Renal cortical epithelial cell (primary cell): ENCODE measurements at places on chromosomes 5 and 9. TPM values are rescaled to one million over a fixed set of nuclear protein-coding genes. Genes with fewer than 3 reads are reported as not detected.

Gene PCDHA9
- 0.99 TPM in 1 of 2 replicates, not detected in the other for total RNA-seq

Gene SLC26A2
- 97.9 and 100.0 TPM in 2 replicates for total RNA-seq

Gene SLC45A2
- total RNA-seq: not detected in 2 replicates

Gene IGIP
- total RNA-seq: 4.5 and 17.2 TPM in 2 replicates

Gene JAKMIP2
- not detected in 2 replicates for total RNA-seq

Gene PIP5KL1
- total RNA-seq: 0.65 and 2.1 TPM in 2 replicates

Gene S1PR3
- total RNA-seq: 1.8 and 4.5 TPM in 2 replicates

Gene HAPLN1
- not detected in 2 replicates for total RNA-seq

Gene TPD52L3
- total RNA-seq: not detected in 2 replicates

Gene SHC3
- total RNA-seq: 1.1 and 2.1 TPM in 2 replicates

DNA sequence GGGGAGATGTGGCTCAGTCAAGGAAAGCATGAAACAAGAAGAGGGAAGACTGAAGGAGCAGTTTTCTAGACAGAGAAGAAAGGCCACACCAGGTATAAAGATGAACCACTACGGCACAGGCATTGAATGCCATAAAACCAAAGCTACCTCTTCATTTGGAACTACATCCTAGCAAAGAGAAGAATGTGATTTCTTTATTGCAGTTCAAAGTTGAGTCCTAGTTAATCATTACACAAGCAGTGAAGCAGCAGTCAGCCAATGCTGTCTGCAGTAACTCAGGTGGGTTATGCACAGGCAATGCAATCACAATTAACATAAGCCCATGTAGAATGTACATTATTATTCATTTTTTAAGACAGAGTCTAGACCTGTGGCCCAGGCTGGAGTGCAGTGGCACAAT, 21.7 kb upstream of the PCAT7 start:
- DNase-seq: peak; percentile 62

DNA sequence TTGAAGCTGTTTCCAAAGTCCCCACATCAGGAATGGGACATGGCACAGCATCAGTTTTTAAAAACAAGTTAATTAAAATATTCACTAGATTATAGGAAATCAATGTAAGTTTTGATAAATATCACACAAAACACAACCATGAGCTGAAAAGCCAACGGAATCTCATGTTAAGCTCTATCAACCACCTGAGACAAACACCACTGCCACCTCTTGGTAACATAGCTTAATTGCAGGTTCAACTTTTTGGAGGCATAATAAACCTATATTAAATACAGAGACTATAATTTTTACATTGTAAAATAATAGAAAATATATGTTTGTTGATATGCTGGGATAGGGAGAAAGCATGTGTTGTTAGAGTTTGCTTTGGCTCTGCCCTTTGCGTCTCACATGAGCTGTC, 126.1 kb downstream of the SV2C start:
- no peak for DNase-seq

DNA sequence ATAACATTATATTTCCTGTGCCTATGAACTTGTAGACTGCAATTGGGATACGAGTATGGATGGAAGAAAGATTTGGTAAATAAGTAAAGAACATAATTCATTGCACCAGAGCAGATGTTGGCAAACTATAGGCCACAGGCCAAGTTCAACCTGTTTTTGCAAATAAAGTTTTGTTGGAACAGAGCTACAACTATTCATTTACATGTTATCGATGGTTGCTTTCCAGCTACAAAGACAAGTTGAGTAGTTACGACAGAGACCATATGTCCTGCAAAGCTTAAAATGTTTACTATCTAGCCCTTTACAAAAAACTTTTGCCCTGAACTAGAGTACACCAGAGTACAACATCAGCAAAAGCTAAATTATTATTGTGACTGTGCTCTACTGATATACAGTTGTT, 169.1 kb upstream of the DMAC1 start:
- DNase-seq: no peak

GRCh38 chr9:112349008-112349333, 15.6 kb upstream of the PTBP3 start:
- no peak for DNase-seq

- DNase-seq: no peak
Measured at GRCh38 chr9:113409883-113410206, 630 bp downstream of the POLE3 start.

DNA sequence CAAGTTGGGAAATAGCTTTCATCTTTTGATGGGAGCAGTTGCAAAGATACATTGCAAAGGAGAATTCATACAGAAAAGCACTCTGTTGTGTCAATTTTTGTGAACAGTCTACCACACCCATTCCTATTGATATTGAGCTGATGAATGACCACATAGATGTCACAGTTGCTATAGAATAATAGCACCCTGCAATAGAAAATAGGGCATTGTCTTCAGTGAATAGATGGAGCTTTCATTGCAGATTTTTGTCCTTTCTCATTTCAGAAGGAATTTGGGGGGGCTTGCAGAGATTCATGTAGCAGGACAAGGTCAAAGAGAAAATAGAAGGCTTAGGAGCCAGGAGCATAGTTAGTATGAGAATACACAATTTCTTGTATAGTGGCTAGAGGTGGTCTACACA, 237.9 kb downstream of the TMEM38B start:
- DNase-seq: no peak

- peak; percentile 67 for DNase-seq
Measured at GRCh38 chr5:126676195-126676624, 75.5 kb downstream of the PHAX start.

- DNase-seq: peak; percentile 63
Measured at GRCh38 chr5:173327948-173328843, at the start of gene STC2. Gene STC2, minus strand, starts transcription at chr5:173328414. Its CDS starts 221 bp downstream, at chr5:173328193.

DNA sequence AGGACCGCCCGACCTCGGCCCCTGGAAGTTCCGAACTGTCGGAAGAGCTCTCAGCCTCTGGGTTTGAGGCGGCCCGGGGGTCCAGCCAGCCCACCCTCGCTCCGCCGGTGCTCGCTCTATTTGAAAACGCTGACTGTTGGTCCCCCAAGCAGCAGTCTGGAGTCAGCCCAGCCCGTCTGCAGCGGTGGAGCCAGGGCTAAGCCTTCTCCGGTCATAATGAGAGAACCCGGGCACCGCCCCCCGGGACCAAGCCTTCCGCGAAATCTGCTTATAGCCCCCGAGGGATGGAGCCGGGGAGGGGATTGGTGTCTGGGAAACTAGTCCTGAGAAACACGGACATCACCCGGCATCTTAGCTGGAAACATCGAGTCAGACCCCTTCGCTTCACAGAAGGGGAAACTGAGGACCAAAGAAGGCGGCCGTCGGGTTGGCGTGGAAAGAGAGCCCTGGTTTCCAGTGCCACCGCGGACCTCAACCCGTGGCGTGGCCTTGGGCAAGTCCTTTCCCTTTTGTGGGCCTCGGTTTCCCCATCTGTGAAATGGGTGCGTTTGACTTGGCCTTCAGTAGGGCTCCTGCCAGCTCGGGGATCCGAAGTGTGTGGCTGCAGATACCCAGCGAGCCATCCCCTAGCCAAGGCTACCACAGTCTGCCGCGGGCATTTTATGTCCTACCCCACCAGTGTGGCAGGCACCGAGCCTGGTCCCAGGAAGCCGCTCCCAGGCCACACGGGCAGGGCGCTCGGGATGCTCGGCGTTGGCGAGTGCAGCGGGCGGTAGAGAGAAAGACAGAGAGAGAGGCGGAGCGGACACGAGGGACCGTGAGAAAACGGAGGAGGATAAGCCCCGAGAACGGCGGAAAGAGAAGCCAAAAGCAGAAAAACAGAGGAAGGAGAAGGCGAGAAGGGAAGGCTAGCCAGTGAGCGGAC, 857 bp downstream of the ADAM19 start:
- no peak for DNase-seq

- DNase-seq: no peak
Measured at GRCh38 chr9:121153642-121154041, 48.0 kb downstream of the RAB14 start.

GRCh38 chr5:11477786-11478185, 426.5 kb downstream of the CTNND2 start:
- peak; percentile 43 for DNase-seq

GRCh38 chr5:180441564-180442051, 52.6 kb upstream of the CNOT6 start:
- DNase-seq: peak; percentile 36

DNA sequence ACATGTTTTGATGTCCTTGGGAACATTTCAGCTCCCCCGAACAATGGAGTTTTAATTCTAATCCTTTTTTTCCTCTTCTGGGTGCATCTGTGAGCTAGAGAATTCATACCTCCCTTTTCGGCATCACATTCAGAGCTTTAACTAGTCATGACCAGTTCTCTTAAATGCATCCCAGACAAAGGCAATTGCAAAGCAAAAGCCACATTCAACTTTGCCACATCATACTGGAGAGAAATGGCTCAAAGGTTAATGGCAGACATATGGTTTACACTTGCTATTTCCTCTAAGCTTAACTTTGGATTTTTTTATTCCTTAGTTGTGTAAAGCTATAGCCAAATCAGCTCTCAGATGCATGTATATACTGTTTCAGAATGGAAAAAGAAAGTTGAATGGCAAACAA, 153.3 kb downstream of the ESM1 start:
- DNase-seq: peak; percentile 24

GRCh38 chr5:137470111-137470920, 28.8 kb downstream of the SPOCK1 start:
- peak; percentile 95 for DNase-seq

GRCh38 chr5:170885809-170886208, 24.0 kb downstream of the RANBP17 start:
- peak; percentile 77 for DNase-seq

GRCh38 chr5:1889321-1890065, 6.8 kb upstream of the IRX4 start:
- no peak for DNase-seq

GRCh38 chr5:65910711-65911110, 15.7 kb upstream of the ERBIN start:
- DNase-seq: no peak

DNA sequence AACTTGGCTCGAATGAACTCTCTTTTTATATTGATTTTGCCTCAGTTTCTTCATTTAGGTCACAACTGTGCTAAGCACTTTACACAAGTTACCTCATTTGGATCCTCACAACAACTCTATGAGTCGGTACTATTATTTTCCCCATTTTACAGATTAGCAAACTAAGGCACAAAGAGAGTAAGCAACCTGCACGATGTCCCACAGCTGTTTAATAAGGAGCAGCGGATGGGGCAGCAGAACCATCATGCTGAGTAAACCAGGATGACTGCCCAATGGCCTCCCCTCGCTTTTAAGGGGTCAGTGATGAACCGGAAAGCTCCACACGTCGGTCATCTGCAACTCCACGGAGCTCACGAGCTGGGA, 607 bp downstream of the PRELID2 start:
- DNase-seq: no peak

DNA sequence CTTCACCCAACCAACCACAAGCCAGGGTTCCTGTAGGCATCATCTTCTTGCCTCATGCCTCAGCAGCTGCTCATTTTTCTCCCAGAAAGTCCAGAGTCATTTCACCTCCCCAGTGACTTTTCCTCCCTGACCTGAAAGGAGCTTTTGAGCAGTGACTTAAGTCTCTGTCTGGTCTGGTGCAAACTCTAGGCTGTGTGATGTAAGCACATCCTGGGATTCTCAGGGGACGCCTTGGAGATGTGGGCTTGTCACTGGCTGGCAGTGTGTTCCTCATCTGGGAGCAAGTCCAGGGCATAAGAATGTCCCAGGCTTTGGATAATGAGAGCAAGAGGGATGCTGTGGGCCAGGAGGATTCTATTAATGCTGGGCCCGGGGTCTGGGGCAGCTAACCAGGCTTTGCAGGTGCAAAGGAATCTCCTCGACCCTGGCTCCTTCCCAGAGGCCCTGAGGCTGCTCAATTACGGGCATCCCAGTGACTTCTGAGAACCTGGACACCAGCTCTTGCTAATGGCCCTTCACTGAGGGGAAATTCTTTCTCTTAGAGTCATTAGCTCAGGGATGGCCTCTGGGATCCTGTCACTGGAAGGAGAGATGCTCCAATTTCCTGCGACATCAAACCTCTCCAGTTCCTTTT, 211.0 kb upstream of the PANK3 start:
- no peak for DNase-seq

- peak; percentile 88 for DNase-seq
Measured at GRCh38 chr5:138775034-138775433, 21.8 kb downstream of the CTNNA1 start.

- DNase-seq: no peak
Measured at GRCh38 chr5:156883316-156883875, 33.3 kb downstream of the PPP1R2B start.

GRCh38 chr9:35490910-35491465, 1.1 kb downstream of the RUSC2 start:
- peak; percentile 39 for DNase-seq

DNA sequence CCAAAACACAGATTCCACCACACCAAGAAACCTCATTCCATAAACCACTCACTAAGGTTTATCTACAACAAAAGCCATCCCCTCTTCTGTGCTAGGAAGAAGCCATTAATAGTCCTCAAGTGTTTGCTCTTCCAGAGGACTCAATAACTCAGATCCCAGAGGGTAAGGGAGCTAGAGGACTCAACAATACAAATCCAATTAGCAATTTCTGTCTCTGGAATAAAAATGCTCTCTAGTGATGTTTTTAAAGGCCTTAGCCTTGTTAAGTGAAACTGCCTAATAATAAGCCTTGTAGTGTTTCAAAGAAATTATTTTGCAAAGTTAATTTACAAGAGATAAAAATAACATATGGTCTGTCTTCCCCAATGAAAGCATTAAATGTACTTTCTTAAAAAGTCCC, 942.4 kb downstream of the CDH12 start:
- DNase-seq: no peak

- DNase-seq: no peak
Measured at GRCh38 chr5:53350991-53351770, 129.2 kb upstream of the FST start.

DNA sequence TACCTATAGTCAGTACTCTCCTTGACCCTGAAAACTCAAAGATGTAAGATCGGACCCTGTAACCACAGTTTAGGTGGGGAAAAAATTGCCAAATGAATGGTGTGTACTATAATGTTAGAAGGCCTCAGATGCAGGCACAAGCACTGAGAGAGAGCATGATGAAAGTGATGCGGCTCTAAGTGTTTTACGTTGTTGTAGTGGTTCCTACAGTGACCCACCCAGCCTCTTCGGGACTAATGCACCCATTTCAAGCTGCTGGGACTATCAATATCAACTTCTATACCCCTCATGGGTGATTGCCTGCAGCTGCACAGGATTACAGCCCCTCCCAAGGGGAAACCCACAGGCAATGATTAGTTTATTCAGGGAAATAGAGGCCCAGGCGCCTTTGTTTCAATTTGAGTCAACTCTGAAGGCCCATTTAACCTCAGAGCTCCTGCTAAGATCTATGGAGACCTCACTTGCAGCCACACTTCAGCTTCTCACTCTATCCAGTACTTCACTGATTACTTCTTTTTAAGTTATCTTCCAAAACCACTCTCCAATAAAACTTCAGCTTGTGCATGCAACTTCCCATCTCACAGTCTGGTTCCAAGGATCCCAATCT, 340.7 kb downstream of the NR2F1-AS1 start:
- DNase-seq: no peak

DNA sequence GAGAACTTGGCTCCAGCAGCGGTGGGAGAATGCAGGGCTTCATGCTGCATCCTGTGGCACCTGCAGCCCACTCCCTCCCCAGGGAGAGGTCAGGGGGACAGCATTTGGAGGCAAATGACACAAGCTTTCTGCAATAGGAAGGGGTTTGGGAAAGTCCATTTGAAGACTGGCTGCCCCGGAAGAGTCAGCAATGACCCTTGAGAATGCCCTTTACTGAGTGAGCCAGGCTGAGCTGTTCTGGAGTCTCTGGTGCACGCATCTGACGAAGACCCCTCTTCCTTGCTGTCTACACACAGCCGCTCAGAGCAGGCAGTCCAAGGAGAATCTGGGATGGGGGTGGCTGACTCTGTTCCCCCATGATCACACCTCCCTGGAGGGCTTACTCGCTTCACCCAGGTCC, 5.5 kb upstream of the NXNL2 start:
- DNase-seq: no peak

GRCh38 chr9:751137-752051, 90.1 kb upstream of the DMRT1 start:
- no peak for DNase-seq
